ENCODE measurements at places on chromosomes 6 and 20.

DNA sequence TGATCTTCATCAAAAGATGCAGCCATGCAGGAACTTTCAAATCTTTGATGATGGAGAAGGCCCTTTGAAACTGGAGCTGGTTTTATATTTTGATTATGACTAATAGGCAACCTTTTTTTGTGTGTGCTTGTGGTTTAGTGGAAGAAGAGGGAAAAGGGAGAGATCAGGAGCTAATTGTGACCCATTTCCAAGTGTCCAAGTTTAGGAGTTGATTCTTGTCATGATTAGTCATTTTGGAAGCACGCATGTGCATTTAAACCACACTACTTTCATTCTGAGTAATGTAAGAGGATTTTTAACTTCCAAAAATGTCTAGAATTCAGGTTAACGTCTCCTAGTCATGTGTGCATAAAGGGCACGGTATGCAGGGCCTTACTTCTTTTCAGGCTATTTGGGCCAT is 3.5 kb downstream of the FOXO3 start:
- no peak for DNase-seq

DNA sequence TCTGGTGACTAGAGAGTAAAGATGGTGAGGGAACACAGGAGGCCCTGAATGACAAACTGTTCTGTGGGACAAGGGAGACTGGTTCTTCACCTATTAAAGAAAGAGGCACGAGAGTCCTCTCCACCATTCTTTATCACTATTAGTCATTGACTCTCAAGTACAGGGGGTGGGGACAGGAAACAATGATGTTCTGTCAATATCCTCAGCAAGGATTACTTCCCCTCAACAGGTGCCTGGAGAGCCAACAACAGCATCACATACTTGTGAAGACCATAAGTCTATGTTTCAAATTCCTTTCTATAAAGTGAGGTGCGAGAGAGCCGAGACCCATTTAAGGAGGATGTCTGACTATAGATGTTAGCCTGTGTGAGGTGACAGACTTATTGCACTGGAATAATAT is 72.4 kb upstream of the TBC1D7 start:
- no peak for DNase-seq

DNA sequence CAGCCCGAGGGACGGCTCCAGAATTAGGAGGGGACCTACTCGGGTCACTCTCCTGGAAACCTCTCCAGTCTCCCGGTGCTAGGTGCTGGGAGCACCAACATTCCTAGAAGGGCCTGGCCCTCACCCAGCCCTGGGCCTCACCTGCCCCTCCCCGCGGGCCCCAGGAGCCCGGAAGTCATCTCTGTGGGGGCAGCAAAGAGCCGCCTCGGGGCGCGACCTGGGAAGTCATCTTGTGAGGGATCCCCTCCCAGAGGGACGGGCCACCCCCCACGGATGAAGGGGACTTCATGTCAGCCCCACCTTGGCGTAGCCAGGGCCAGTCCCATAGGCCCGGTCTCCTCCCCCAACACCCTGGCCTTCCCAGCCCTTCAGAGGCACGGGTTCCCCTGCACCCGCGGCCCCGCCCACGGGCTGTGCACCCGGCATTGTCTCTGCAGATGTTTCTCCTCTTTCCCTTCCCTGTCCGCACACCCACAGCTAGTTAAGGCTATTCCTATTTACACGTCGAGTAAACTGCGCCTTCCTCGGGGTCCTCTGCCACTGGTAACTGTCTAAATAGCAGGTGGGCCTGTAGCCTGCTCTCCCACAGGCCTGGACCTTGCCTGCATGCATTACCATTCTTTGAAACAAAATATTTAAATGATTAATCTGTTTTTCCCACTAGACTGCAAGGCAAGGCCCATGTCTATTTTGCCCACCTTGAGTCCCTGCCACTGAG is 896 bp upstream of the RNASET2 start:
- peak; percentile 38 for DNase-seq

DNA sequence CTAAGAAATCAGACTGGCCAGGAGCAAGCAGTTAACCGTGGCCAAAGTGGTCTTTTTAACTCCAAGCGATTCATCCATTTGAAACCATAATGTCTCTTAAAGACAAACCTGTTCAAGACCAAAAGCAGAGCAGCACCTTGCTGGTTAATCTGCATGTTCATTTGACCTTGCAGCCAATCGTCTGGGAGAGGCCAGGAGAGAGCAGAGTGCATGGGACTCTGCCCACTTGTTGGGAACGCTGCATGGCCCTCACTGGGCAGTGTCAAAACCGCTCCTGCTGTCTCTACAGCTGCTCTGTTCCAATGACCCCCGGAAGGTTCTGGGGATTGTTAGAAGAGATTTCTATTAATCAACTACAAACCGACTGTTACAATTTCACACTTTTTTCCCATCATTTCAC is 79.6 kb downstream of the OLIG3 start:
- DNase-seq: no peak

- DNase-seq: no peak
Observed at GRCh38 chr6:12343440-12344162, 53.4 kb downstream of the EDN1 start.

DNA sequence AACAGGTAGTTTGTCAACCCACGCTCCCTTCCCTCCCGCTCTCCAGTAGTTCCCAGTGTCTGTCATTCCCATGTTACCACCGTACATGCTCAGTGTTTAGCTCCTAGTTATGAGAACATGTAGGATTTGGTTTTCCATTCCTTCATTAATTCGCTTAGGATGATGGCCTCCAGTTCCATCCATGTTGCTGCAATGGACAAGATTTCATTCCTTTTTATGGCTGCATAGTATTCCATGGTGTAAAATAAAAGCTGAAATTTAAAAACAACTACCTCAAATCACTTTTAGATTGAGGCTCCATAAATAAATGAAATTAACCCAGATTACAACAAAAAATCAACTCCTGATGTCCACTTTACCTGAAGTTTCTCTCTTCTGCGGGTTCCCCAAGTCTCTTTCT is 190.6 kb downstream of the ZNF217 start:
- DNase-seq: no peak

- no peak for DNase-seq
Observed at GRCh38 chr6:75236630-75237029, 7.0 kb downstream of the COX7A2 start.

DNA sequence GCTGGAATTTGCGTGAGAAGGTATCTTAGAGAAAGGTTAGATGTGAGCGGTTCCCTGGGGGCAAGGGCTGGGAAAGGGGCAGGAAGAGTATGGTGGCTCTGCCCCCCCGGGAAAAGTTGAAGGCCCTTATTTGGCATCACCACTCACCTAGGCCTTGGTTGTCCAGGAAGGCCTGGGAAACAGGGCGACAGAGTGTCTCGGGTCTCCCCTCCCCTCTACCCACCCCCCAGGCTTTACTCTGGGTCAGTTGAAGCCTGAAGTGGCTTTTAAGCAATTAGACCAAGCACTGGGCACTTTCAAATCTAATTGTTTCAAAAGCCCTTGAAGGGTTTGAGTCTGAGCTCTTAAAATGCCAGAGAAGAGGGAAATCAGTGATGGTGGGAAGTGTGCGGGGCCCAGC is 30.2 kb upstream of the FOXP4 start:
- no peak for DNase-seq

DNA sequence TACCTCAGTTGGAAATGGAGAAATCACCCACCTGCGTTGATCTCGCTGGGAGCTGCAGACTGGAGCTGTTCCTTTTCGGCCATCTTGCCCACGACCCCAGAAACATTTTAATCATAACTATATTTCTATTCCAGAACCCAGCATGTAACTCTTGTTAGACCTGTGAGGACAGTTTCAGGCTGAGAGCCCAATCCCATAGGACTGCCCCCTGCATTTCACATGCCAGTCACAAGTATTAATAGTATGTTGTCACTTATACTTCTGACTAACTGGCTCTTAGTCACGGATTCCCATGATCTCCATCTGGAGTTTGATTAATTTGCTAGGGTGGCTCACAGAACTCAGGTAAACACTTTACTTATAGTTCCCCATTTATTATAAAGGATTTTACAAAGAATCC is 96.0 kb upstream of the PRND start:
- no peak for DNase-seq

GRCh38 chr20:47676219-47676721 is 109.0 kb downstream of the SULF2 start:
- DNase-seq: no peak

DNA sequence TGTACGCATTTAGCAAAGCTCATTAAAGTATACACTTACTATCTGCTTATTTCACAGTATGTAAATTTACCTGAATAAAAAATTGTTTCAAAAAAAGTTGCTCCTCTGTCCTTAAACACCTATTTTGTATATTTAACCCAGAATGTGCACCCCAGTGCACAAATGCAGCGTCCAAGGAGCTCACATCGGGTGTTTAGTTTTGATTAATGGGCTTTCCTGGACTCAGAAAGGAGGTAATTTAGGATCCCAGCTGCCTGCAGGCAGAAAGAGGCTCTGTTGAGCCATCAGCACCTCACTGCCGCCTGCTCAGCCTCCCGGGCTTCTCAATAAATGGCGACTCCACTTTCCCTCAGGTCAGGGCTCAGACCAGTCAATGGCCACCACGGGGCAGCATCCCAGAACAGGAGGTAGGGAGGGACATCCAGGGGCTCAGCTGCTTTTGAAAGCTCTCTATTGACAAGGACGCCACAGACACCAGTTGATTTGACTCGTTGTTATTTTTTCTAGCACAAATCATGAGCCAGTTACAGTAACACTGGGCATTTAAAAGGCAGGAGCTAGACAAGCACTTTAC is 70.2 kb upstream of the TBC1D7 start:
- no peak for DNase-seq

DNA sequence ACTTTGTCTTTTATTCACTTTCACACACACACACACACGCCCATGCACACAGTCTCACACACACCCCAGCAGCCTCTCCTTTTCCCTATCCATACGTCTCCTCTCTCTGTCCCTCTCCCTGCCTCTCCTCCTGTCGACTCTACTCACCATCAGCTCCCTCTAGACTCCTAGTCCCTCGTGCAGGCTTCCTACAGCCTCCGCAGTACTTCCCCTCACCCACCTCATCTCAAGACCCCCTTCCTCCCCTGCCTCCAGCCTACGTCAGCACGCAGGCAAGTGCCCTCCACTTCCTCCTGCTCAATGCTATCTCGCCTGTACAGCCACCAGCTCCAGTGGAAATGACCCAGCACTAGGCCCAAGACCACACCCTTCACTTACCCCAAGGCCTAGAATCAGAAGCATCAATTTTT is 820 bp upstream of the TREML2 start:
- DNase-seq: no peak

DNA sequence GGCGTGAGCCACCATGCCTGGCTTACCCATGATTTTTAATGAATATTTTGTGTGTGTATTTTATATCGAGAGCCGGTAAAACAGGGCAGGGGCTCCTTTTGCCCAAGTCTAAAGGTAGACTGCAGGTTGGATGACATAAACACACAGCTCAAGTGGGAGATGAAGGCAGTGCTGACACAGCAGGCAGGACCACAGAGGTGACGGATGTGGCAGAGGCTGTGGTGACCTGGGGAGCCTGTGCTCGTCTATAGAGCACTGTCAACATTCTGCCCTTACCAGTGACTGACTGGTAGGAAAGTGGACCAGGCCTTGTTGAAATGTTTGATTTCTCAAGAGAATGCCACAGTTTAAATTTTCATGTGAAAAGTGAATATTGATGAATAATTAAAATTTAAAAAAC is 137.5 kb downstream of the ZFP64 start:
- DNase-seq: no peak

DNA sequence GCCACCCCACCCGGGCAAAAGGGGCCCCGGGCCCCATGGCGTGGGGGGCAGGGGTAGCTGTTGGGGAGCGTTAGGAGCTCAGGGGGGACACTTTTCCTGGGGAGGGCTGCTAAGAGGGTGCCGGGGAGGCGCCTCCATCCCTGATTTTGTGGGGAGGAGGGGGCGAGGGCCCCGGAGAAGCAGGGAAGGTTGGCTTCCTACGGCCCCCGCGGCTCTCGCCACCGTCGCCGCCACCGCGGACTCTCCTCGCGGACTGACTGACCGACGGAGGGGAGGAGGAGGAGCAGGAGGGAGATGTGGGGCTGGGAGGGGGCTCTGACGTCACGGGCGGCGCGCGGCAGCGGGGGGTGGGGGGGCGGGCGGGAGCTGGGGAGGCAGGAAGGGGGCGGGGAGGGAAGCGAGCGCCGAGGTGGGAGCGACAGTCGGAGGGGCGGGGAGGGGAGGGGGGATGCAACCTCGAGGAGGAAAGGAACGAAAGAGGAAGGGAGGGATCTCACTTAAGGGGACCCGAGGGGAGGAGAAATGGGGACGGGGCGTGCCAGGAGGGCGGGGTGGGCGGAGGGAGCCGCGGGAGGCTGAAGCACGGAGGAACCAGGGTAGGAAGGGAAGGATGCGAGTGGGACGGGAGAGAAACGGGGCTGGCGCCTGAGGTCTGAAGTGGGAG is 5.1 kb downstream of the GABBR1 start:
- DNase-seq: peak; percentile 31

All from NCI-H1092 treated with DMSO at 0.1 percent for 48 hours (cell line).